Stimulated activated CD8-positive, alpha-beta memory T cell treated with anti-CD3 and anti-CD28 coated beads, Interleukin-2, amount 100 ng/mL, for 1 hour (primary cell): ENCODE measurements at places on chromosomes 2 and 18.

- no peak for DNase-seq
These were observed 4.0 kb downstream of the PPP3R1 start for GRCh38 chr2:68248361-68248760.

- DNase-seq, result no peak
These were observed 49.9 kb downstream of the KLF7 start for GRCh38 chr2:207115715-207116364.

DNA sequence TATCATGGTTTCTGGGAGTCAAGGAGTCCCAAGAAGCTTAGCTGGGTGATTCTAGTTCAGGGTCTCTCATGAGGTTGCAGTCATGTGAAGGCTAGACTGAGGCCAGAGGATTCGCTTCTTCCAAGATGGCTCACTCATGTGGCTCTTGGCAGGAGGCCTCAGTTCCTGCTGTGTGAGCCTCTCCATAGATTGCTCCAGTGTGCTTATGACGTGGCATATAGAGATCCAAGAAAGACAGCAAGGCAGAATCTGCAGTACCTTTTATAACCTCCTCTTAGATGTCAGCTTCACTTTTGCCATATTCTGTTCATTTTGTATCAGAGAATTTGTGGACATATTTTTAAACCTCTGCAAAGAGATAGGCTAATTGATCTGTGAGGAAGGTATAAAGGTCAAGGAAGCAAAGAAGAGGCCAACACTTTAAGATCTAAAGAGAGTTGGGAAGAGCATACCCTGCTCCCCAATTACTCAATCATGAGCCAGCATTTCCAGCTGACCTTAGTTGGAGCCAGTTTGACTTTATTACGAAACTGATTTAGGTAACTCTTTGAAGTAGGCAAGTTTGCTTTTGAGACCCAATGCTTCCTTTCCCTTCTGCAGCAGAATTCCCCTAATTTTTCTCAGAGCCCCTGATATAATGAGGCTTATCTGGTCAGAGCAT lies 134.7 kb downstream of the EML6 start:
- no peak for DNase-seq

DNA sequence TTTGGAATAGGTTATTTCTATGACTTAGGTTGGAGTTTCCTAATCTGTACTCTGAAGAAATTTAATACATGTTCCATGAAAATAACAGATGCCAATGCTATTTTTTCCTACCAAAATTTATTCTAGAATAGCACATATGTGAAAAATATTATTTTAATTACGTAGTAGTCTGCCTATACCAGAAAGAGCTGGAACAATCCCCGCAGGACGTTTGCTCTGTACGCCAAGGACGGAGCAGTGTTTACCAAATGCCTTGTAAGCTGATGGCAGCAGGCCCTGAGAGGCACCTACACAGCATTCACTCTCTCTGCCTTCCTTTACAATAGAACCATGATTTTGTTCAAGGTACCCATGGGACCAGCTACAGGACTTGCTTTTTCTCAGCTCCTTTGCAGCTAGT lies 16.8 kb upstream of the SLC1A4 start:
- DNase-seq, result no peak

GRCh38 chr2:205280596-205281236 lies 401.6 kb upstream of the NRP2 start:
- no peak for DNase-seq

- no peak for DNase-seq
These were observed 1.5 kb upstream of the MTCL1 start for GRCh38 chr18:8703781-8704301.

GRCh38 chr2:143140864-143141661 lies 11.8 kb downstream of the ARHGAP15 start:
- no peak for DNase-seq

- DNase-seq, result no peak
These were observed 6.2 kb downstream of the RNU2-63P start for GRCh38 chr2:88010136-88010535.

DNA sequence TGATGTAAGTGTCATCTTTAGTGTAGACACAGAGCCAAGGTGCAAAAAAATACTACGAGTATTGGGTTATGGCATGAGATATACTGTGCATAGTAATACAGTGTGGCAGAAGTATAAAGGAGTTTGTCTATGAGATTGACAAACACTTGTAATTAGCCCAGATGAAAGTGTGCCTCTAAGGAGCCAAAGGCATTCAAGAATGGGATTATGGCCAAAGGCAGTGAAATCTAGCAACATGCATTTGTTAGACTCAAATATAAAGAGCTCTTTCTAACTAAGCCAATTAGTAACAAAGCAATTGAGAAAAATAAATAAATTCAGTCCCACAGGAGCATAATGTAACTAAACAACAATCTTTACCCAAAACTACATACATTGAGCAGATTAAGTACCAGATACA lies 1761.8 kb downstream of the SUCLG1 start:
- no peak for DNase-seq

DNA sequence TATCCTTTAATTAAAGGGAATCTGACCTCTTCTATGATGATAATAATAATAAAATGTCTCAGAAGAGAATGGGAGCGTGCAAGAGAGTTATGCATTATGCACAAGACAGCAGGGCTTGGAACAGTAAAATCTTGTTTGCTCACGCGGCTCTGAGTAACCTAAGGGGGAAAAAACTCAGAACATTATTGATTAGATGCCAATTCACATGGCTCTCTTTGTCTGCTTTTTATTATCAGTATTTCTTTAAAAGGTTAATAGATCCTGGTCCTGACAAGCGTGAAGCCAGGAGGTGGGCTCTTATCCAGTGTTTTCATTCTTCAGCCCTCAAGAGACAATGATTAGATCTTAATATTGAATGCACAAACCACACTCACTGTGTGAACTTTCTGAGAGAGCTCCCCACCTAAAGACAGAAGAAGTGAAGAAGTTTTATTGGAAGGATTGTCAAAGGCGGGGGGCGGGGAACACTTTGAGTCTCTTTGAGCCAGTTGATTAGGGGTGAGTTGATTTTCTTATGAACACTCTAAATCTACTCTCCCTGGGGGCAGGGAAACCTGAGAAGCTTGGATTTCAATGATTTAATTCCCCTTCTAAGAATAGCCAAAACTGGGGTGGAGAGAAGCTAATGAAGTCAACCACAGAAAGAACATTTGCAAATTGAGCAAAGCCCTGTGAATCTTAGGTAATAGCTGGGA lies 127.5 kb upstream of the CTAGE1 start:
- DNase-seq, result no peak

GRCh38 chr18:13543811-13544732 lies 182.3 kb downstream of the FAM210A start:
- DNase-seq, result no peak

DNA sequence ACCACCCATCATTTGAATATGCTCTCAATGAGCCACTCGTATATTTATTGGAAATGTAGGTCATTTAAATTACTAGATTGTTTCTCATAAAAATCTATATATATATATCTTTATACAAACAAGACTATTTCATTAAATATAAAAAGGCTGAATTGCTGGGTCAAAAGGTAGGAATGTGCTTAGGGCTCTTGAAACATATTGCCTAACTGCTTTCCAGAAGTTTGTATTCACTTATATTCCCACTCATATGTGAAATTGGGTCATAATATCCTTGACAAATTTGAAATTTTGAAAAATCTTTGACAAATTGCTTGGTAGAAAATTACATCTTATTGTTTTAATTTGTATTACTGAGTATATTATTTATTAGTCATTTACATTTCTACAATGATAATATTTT lies 999.8 kb upstream of the CDH2 start:
- DNase-seq, result no peak

- no peak for DNase-seq
These were observed 214.8 kb downstream of the MC4R start for GRCh38 chr18:60157810-60158209.
